ENCODE measurements at places on chromosomes 5 and 9.

DNA sequence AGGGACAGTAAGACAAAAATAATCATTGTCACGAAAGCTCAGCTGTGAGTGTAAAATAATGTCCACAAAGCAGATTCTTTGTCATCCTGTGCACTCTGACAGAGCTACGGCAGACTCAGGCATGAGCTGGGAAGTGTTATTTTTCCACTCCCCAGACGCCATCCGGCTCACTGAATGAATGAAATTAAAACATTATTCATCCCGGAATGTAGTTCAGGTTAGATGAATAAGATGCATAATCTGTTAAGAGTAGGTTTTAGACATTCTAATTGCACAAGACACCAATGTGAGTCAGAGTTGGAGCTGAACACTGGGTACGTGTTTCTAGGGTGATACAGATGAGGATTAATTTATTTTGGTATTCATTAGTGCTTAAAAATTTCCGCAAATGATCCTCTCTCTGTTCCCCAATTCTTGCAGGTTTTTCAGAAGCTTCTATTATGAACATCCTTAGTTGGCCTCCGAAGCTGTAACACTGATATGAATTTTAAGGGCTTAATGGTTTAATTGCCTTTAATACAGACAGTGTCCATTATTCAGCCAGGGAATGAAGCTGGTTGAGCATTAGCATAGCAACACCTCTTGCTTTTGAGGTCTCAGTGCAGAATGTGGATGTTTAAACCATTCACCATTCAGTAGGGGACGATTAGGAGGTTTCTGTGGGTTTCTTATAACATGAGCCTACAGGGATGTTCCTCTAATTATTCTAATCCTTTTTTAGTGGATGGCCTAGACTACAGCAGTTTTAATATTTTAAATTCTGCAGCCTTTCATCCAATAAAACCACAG lies 65.6 kb upstream of the FRRS1L start:
- no peaks in the 10 kb centered on the region for H3K27me3 ChIP-seq
- H3K4me1 ChIP-seq: no peaks in the 10 kb centered on the region
- no peak for DNase-seq
- no peak overlapping the region for H3K27ac ChIP-seq
- no peak overlapping the region for H3K4me3 ChIP-seq

DNA sequence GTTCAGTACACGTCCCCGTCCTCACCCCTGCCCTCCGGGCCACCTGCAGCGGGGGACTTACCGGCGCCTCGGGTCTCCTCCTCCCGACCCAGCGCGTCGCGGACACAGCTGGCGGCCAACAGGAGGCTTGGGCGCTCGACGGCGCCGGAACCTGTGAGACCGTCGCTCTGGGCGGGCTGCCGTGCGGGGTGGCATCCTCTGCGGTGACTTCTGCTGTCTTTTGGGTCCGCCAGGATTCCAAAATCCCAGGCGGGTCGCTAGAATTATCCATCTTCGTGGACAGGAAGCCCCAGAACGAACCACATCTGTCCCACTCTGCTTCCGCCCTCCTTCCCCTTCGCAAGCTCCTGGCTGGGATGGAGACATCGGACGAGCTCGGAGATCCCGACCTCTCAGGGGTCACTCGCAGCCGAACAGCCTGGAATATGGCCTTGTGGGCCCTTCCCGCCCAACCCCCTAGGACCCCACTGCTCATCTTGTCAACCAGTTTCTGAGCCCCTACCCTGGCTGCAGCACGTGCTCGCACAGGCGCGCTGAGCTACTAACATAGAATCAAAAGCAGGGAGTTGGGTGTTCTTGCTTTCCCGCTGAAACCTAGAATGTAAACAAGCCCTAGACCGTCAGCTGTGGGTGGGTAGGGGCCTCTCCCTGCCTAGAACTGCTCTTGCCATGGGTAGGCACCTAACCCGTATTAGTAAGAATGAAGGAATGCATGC lies 947 bp upstream of the MARCHF3 start:
- peak; percentile 23 for DNase-seq
- peak overlapping the region; percentile 54 for H3K4me3 ChIP-seq
- H3K36me3 ChIP-seq: no peaks in the 10 kb centered on the region
- no peaks in the 10 kb centered on the region for H3K27me3 ChIP-seq
- peak overlapping the region; percentile 92 for H3K27ac ChIP-seq

DNA sequence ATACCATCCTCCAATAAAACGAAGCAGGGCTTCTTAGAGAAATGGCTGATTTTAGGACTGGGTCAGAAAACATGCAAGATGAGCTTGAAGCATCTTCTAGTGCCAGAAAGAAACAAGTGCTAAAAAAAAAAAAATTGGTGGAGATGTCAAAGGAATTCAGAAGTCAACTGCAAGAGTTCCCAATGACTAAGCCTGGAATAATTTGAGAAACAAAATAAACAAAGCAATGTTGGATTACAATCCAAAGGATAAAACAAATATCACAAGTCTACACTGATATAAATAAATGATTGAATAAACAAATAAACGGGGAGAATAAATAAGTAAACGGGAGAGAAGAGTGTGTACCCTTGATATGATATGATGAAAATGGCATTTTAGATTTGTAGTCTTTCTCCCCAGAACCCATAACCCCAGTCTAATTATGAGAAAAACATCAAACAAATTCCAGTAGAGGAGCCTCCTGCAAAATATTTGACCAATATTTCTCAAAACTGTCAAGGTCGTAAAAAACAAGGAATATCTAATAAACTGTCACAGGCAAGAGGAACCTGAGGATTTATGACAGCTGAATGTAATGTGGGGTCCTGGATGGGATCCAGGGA lies 63.5 kb upstream of the CCL21 start:
- no peak overlapping the region for H3K4me3 ChIP-seq
- no peaks in the 10 kb centered on the region for H3K36me3 ChIP-seq
- H3K4me1 ChIP-seq: no peaks in the 10 kb centered on the region
- no peak for DNase-seq
- H3K27me3 ChIP-seq: no peaks in the 10 kb centered on the region

- peaks cover 24% of the 10 kb centered on the region for H3K4me1 ChIP-seq
- peak overlapping the region; percentile 93 for H3K27ac ChIP-seq
- no peaks in the 10 kb centered on the region for H3K27me3 ChIP-seq
- H3K36me3 ChIP-seq: no peaks in the 10 kb centered on the region
- H3K4me3 ChIP-seq: no peak overlapping the region
Observed at GRCh38 chr5:172853355-172853975, 19.4 kb downstream of the ERGIC1 start.

DNA sequence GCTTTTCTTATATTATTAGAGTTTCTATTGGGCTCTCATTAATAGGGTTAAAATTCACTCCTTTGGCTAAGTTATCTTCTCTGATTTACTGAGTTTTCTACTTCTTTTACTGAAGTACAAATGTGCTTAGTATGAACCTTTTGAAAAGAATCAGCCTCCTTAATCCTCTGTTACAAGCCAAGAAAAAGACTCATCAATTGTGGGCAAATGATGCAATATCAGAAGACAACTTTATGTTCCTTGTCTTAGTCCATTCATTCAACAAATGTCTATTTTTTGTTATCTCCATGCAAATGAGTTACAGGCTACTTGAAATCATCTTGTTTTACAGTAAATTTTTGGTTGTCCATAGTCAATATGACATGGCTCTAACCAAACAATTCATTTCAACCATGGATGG lies 40.3 kb downstream of the SNCAIP start:
- no peaks in the 10 kb centered on the region for H3K36me3 ChIP-seq
- no peak for DNase-seq
- H3K27ac ChIP-seq: no peak overlapping the region
- no peaks in the 10 kb centered on the region for H3K4me1 ChIP-seq
- no peak overlapping the region for H3K4me3 ChIP-seq
- no peaks in the 10 kb centered on the region for H3K27me3 ChIP-seq

- no peak overlapping the region for H3K4me3 ChIP-seq
- no peak overlapping the region for H3K27ac ChIP-seq
- no peaks in the 10 kb centered on the region for H3K36me3 ChIP-seq
- DNase-seq: no peak
Observed at GRCh38 chr5:120320626-120321025, 143.5 kb upstream of the PRR16 start.

- H3K27me3 ChIP-seq: no peaks in the 10 kb centered on the region
- no peak for DNase-seq
- no peaks in the 10 kb centered on the region for H3K36me3 ChIP-seq
- H3K4me3 ChIP-seq: no peak overlapping the region
Observed at GRCh38 chr5:149403923-149404745, 25.0 kb upstream of the IL17B start.

DNA sequence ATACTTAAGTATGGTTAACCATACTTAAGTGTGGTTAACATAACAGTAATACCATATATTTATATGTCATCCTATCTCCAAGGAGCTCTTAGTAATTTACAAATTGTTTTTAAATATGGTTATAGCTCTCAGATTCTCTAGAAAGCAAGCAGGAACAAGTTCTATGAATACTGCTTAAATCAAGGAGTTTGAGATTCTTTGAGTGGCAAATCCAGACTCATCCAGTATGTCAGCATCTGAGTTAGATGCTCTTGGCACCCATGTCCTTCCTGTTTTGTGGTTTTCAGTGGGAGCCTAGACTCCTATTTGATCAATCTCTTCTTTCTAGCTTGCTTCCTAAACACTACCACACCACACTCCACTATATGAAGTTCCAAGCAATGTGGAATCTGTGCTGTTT lies 114.7 kb upstream of the GDNF start:
- H3K4me1 ChIP-seq: no peaks in the 10 kb centered on the region
- DNase-seq: no peak
- H3K27ac ChIP-seq: no peak overlapping the region
- no peak overlapping the region for H3K4me3 ChIP-seq
- no peaks in the 10 kb centered on the region for H3K27me3 ChIP-seq

Data from adrenal gland (tissue), 19 donors.